ENCODE measurements at places on chromosomes 3 and 15.

DNA sequence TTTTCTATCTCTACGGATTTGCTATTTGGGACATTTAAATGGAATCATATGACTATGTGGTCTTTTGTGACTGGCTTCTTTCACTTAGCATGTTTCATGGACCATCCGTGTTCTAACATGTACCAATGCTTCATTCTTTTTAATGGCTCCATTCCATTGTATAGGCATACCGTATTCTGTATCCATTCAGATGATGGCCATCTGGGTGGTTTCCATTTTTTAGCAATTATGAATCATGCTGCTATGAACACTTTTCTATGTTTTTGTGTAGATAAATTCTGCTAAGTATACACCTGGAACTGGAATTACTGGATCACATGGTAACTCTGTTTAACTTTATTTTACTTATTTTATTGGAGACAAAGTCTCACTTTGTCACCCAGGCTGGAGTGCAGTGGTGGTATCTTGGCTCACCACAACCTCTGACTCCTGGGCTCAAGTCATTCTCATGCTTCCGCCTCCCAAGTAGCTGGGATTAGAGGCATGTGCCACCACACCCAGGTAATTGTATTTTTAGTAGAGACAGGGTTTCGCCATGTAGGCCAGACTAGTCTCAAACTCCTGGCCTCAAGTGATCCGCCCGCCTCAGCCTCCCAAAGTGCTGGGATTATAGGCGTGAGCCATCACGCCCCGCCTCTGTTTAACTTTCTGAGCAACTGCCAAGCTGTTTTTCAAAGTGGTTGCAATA lies 13.4 kb downstream of the UBP1 start:
- no peak for DNase-seq

- peak; percentile 21 for DNase-seq
These were observed 74.2 kb upstream of the PROK2 start for GRCh38 chr3:71859123-71859519.

GRCh38 chr15:36791844-36792571 lies 212.6 kb downstream of the CDIN1 start:
- no peak for DNase-seq

GRCh38 chr3:154921351-154921750 lies 158.8 kb upstream of the MME start:
- DNase-seq: no peak

GRCh38 chr15:75641603-75642002 lies 1.6 kb upstream of the IMP3 start:
- no peak for DNase-seq

DNA sequence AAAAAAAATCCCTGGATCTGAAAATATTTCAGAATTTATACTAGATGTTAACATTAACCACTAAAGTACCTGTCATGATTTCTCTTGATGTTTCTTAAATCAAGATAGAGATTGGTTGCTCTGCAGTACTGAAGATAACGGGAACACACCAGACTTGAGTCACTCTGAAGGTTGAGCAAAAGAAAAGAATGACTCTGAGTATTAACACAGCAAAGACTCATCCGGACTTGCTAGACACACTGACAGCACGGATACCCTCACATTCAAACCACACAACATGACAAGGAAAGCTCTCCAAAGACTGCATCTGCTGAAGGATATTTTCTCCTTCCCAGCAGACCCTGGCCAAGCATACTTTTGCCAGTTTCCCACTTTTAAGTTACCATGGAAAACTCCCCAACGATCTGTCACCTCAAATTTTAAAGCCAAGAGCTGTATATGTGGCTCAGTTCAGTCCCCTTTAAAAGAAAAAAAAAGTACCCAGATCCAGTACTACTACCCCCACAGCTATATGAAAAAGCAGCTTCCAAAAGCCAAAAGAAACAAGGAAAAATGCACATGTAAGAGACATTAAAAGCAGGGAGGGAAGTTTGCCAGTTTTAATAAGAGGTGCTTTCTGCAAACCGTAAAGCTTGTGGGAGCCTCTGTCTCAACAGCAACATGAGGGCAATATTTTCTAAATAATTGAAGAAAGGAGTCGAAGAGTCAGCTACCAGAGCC lies 8.3 kb downstream of the EOGT start:
- DNase-seq: no peak

GRCh38 chr3:33057320-33058298 lies 39.3 kb downstream of the GLB1 start:
- no peak for DNase-seq

DNA sequence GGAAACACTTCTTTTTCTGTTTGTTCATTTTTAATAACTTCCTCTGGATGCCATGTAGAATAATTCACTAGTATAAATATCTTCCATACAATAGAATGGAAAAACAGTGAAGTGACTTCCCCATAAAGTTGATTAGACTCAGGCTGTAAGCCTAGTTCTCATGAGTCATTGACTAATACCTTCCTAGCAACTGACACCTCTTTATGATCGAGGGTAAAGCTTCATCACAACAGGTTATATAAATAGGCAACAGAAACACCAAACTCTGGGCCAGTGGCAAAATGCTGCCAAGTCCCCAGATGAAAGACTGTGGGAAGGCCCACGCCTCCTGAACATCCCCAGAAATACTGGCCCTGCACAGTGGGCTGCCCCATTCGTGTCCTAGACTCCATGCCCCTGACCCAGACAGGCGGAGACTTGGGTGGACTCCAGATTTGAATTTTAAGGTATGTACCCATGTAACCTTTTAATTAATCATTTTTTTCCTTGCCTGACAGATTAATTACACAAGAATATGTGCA lies 71.3 kb upstream of the TBC1D23 start:
- no peak for DNase-seq

DNA sequence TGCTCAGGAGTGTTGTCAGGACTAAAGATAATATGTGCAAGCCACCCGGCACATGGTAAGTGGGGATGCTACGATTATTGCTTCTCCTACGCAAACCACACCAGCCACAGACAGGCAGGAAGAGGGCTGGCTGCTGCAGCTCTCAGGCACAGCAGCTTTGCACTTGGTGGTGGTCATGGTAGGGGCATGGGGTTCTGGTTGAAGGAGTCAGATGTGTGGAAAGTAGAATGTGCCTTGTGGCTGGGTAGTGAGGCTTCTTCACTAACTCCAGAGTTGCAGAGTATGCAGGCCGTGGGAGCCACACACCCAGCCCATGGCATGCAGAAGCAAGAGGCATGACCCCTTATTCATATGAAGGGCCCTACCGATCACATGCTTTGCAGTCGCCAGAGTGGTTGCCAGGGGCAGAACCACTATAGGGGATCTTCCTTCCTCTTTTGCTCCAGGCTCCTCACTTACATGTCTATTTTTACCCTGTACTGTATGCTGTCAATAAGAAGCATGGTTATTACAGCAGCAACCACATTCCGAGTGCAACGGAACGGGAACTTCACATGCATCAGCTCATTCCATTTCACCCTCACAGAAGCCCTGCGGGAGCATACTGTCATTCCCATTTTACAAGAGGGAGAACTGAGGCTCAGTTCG lies 59.2 kb upstream of the HERC1 start:
- DNase-seq: peak; percentile 51

GRCh38 chr3:4615750-4616149 lies 122.6 kb downstream of the ITPR1 start:
- DNase-seq: no peak

GRCh38 chr3:126179825-126180476 lies 435 bp downstream of the ALDH1L1 start:
- no peak for DNase-seq

- DNase-seq: no peak
These were observed 6.7 kb downstream of the ISLR start for GRCh38 chr15:74179983-74180880.

DNA sequence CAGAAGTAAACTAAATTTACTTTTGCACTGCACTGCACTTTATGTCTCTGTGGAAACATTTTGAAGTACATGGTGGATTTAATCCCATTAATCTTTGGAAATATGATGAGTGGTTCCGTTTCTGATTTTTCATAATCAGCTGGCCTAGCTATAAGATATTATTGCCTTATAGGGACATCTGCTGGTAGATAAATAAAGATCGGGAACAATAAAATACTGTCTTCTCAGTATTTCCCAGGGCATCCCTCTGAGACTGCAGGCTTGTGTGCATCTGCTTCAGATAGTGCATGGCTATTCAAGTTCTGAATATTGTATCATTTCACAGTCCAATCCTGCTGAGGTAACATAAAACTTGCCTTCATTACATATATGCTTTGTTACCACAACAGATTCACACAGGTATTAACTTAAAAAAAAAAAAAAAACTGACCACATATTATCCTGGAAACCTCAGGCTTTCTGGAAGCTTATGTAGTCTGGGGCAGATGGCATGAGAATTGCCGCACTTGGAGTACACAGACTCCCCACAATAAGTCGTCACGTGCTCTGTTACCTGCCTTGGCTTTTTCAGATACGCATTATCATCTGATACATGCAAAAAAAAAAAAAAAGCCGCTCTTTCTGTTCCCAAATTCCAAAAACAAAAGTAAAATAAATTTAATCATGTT lies 330.8 kb upstream of the AGTR1 start:
- no peak for DNase-seq

DNA sequence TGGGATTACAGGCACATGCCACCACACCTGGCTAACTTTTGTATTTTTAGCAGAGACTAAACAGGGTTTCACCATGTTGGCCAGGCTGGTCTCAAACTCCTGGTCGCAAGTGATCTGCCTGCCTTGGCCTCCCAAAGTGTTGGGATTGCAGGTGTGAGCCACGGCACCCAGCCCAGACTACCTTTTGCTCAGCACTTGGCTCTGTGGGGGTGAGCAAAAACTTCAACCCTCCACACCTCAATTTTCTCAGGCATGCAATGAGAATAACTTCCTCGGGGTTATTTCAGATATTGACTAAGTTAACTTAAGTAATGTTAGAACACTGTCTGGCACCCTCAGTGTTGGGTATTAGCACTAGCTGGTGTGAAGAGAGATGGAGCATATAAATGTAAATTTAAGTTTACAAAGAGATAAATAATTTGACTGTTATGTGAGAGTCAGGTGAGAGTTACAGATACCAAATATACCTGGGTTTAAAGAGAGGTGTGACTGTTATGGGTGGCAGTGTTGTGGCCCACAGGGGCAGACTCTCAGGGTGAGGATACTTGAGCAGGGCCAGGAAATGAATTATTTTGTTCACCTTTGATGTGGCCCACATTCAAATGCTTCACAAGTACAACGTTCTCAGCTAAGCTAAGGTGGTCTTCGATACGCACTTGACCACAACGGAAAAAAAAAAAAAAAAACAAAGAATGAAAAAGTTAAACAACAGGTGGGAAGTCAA lies 29.0 kb downstream of the CPOX start:
- DNase-seq: no peak

- DNase-seq: no peak
These were observed 59.8 kb downstream of the TP53BP1 start for GRCh38 chr15:43433165-43433564.

DNA sequence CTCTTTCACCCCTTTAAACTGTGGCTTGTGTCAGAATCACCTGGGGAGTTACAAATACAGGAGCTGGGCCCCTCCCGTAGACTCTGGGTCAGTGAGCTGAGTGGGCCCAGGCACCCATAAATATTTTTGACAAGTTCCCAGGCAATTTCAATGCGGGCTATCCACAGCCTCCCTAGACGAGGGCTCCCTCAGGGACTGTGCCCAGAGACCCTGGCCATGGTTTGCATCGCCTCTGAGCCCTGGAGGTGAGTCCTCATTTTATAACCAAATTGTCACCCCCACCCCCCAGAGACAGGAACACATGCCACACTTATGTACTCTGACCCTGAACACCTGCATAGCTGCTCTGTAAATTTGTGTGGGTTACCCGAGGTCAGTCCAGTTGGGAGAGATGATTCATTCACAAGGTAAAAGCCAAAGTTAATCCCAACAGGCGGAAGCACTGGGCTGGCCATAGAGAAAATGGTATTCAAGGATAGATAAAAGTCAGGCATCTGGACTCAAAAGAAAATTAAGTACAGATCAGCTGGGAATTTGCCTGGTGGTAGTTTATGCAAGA lies 146.5 kb upstream of the SLC6A11 start:
- no peak for DNase-seq

DNA sequence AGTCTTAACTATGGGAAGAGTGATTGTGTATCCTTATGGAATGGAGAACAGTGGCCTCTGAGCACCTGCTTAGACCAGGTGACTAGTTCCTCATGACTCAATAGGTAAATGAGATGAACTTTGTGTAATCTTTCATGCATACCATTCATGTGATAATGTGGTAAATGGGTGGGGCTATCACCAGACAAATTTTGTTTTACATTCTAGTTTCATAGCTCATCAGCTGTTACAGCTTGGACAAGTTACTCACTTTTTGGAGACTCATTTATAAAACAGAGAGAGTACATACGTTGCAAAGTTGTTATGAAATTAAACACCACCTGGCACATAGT lies 103.7 kb upstream of the TGFBR2 start:
- DNase-seq: no peak

DNA sequence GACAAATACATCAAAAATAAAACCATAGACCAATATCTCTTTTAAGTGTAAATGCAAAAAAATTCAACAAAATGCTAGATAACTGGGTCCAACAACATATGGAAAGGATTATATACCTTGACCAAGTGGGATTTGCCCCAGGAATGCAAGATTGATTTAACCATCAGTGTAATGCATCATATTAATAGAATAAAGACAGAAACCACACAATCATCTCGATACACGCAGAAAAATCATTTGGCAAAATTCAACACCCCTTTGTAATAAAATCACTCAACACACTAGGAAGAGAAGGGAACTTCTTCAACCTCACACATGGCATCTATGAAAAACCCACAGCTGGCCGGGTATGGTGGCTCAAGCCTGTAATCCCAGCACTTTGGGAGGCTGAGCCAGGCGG lies 19.5 kb downstream of the GREM1 start:
- DNase-seq: no peak

- DNase-seq: no peak
These were observed 142.3 kb upstream of the TPM1 start for GRCh38 chr15:62900071-62900802.

DNA sequence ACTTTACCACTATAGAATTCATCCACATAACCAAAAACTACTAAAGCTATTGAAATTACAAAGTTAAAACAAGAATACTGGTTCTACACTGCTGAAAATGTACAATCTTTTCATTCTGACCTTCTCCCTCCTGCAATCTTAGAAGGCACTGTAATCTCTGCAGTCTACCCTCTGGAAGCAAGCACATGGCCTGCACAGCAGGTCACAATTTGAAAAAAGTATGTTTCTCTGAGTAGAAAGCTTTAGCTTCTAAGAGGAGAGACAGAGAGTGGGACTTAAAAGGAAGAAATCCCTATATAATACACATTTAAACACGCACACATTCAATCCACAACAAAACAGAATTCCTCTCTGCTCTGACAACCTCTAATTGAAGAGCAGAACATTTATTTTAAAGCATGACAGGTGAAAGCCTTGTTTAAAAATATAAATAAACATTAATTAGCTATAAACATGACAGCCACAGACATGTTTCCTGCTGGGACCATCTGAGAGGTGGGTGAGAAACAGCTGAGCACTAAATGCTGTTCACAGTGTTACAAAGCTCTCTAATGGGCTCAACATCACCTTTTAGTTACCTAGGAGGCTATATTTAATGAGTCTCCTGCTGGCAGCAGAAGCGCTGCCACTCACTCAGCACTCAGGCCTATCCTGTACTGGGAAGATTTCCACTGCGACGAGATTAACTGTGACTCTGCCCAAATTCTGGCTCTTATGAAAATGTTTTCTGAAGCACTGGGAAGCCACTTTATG lies 447.4 kb downstream of the AGBL1 start:
- no peak for DNase-seq

GRCh38 chr15:80567721-80568157 lies 127.4 kb upstream of the ABHD17C start:
- peak; percentile 13 for DNase-seq

GRCh38 chr3:72013084-72013483 lies 228.1 kb upstream of the PROK2 start:
- DNase-seq: no peak

- no peak for DNase-seq
These were observed 111.7 kb downstream of the FOXB1 start for GRCh38 chr15:60115579-60116380.
